GM10248 (cell line): ENCODE measurements at places on chromosomes 3 and 15.

- peak; percentile 48 for DNase-seq
Measured at GRCh38 chr3:184241447-184242296, 7.1 kb downstream of the ALG3 start.

DNA sequence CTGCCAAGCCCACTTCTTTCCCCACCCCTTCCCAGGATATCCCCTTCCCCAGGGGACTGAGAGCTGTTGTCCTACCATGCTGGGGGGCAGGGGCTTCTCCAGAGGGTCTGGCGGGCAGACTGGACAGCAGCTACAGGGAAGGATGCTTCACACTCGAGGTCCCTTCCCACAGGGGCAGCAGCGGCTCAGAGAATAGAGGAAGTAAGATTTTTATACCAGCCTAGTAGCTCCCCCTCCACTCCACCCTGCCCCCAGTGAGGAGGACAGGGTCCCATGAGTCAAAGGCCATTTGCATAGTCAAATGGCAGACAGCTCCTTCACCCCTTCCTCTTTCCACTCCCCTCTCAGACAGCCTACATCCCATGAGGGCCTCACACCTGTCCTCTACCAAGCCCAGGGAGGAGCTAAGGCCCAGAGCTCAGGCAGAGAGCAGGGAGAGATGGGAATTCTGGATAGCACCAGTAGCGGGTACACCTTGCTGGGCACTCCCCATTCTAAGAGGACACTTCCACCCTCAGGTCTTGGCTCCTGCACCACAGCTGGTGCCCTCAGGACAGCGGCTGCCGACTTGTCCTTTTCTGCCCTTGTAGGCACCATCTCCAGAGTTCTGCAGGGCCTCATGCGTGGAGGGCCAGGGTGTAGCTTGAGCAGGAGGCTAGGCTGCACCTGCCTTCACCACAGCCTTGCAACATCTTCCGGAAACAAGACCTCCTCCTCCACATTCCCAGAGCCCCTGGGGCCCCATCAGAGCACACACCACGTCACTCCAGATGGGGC, at the start of gene TLR9:
Gene TLR9 (minus strand): TSS at position 194 of the 777 bp plus-strand sequence. CDS start 116 bp downstream, at position 78.
- peak; percentile 85 for DNase-seq

DNA sequence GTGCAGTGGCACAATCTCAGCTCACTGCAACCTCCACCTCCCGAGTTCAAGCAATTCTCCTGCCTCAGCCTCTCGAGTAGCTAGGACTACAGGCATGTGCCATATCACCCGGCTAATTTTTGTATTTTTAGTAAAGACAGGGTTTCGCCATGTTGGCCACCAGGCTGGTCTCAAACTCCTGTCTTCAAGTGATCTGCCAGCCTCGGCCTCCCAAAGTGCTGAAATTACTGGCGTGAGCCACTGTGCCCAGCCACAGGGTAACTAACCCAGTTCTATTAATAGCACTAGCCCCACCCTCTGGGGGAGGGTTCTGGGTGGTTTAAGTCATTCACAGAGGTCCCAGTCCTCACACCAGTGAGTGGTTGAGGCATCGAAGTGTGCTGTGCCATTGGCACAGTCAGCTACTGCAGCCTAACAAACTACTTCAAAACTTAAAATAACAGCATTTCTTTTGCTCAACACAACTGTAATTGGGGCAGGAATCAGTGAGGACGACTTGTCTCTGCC, 44.0 kb downstream of the RHCG start:
- no peak for DNase-seq

GRCh38 chr15:69058830-69059556, 44.5 kb downstream of the NOX5 start:
- DNase-seq: peak; percentile 78

DNA sequence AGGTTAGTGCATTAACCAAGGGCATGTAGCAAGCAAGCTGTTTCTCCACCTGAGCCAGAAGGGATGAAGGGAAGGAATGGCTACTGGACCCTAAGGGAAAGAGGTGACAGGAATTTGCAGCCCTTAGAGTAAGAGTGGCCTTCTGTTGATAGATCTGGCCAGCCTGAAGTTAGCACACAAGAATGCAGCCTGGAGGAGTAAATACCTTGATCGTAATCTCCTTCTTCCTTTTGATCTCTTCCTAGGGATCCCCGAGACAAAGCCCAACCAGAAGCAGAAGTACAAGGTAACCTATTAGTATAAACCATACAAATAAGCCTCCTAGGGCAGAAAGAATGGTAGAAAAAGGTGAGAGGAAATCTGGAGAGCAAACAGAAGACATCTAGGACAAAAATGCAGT, 134.6 kb downstream of the ATP8B4 start:
- DNase-seq: no peak

- DNase-seq: no peak
Measured at GRCh38 chr15:63922261-63922904, 88.6 kb upstream of the HERC1 start.

GRCh38 chr3:193506921-193507320, 47.8 kb downstream of the ATP13A4 start:
- no peak for DNase-seq

DNA sequence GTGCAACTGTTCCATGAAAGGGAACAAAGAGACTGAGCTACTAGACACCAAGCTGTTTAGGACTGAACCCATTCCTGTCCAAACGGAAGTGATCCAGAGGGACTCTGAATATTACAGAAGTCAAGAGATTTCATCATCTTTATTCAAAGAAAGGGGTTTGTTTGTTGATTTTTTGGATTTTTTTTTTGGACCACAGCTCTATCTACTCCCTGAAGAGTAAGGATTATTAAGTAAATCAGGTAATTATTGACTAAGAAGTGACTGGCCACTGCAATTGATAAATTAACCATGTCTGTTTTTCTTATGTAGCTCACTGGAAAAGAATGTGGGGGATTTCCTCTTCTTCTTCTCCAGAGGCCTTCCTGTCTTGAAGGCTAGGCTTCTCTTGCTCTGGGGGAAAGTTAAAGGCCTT, 146.6 kb upstream of the TPM1 start:
- DNase-seq: no peak

GRCh38 chr3:188940573-188940932, 231.2 kb upstream of the TPRG1 start:
- DNase-seq: no peak

- DNase-seq: no peak
Measured at GRCh38 chr15:27662892-27663291, 436.2 kb downstream of the OCA2 start.

- DNase-seq: no peak
Measured at GRCh38 chr3:18652781-18653180, 227.6 kb upstream of the SATB1 start.

DNA sequence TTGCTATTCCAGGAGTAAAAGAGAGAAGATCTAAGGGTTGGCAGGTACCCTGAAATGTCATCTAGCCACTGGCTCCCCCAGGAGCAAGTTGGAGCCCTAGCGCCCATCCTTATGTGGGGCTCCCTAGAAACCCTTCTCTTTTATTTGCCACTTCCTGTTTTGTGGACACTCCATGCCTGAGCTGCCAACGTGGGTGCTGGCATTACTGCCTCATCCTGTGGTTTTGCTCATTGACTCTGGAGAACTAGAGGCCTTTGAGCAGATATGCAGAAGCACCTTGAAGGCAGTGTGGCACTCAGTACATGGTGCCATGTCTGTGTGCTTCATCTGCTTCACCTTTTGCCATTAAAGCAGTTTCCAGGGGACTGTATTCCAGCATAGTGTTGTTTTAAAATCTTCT, 8.1 kb downstream of the EDEM1 start:
- DNase-seq: no peak
